Activated CD4-positive, alpha-beta T cell treated with anti-CD3 and anti-CD28 coated beads for 36 hours (primary cell): ENCODE measurements at places on chromosomes 3 and 15. TPM values are rescaled to one million over a fixed set of nuclear protein-coding genes. Genes with fewer than 3 reads are reported as not detected.
A peak's percentile ranks its signal among the peaks of the same experiment; 100 is the strongest.

- no peaks in the 10 kb centered on the region for H3K4me1 ChIP-seq
- H3K36me3 ChIP-seq: peaks cover 38% of the 10 kb centered on the region
- DNase-seq: no peak
- no peak overlapping the region for H3K27ac ChIP-seq
- H3K4me3 ChIP-seq: no peak overlapping the region
Measured at GRCh38 chr15:88880944-88881740, 14.2 kb downstream of the HAPLN3 start.

DNA sequence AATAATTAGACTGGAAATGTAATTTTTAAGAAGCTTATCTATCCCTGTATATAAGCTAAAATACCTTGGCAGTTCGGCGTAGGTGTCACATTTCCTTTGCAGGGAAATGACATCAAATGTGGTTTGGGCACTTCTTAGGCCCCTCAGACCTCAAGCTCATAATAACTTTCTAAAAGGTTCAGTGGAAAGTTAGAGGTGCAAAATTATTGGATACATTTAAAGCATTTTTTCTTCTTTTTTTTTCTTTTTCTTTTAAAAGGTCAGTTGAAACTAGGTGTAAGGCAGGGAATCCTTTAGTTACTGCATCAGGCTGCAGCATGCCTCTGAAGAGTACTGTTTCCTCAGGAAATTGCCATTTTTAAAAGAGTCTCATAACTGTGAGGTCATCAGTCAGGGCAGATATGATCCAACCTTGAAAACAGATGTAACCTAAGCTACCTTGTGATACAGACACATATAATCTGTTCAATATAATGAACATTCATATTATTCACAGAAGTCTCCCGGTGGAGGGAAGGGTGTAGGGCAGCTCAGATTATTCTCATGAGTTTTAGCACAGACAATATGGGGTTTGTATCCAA lies 4.8 kb downstream of the SACM1L start:
- DNase-seq: peak; percentile 61
- H3K4me1 ChIP-seq: peaks cover 71% of the 10 kb centered on the region
- H3K36me3 ChIP-seq: peaks cover 45% of the 10 kb centered on the region
- H3K27ac ChIP-seq: peak overlapping the region; percentile 97
- peaks cover under 1% of the 10 kb centered on the region for H3K27me3 ChIP-seq
- peak overlapping the region; percentile 50 for H3K4me3 ChIP-seq

GRCh38 chr3:184563561-184563925 lies 2.0 kb downstream of the EPHB3 start:
- DNase-seq: peak; percentile 20
- H3K27me3 ChIP-seq: peaks cover 36% of the 10 kb centered on the region
- H3K27ac ChIP-seq: no peak overlapping the region
- peaks cover 10% of the 10 kb centered on the region for H3K4me1 ChIP-seq
- no peaks in the 10 kb centered on the region for H3K36me3 ChIP-seq

DNA sequence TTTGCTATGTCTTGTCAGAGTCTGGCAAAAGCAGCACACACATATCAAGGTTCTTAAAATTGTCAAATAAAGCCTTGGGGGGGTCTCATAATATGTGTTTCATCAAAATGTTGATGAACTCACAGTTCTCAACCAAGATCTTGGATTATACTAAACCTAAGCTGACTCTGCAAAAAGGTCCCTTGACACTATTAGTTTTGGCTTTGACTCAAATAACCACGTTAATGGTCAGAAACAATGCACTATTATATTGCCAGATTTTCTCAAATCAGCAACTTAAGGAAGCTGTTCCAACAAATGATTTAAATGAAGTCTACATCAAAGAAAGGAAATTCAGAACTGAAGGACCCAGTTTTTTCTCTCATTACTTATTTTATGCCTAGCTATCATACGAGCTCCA lies 1063.9 kb downstream of the ROBO1 start:
- H3K4me3 ChIP-seq: no peak overlapping the region
- no peak overlapping the region for H3K27ac ChIP-seq
- no peaks in the 10 kb centered on the region for H3K36me3 ChIP-seq
- H3K27me3 ChIP-seq: no peaks in the 10 kb centered on the region
- DNase-seq: no peak
- no peaks in the 10 kb centered on the region for H3K4me1 ChIP-seq

LMOD3 gene
- total RNA-seq: not detected

DNA sequence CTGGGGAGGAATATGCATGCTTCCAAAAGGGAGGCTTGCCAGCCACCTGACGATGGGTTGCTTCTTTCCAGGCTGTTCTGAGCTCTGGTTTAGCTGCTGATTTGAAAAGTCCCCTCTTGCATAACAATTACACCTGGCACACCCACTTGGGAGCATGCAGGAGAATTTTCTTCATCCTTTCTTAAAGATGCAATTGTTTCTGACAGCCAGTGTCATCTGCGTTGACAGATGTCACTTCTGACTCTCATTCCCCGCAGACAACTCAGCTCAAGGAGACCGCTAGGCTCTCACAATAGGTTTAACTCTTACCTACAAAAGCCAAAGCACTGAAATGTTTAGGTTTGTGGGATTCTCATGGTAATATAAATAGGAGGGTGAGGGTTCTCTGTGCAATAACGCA lies 185.6 kb upstream of the SYNPR start:
- no peaks in the 10 kb centered on the region for H3K4me1 ChIP-seq
- H3K36me3 ChIP-seq: no peaks in the 10 kb centered on the region
- no peak overlapping the region for H3K4me3 ChIP-seq
- DNase-seq: no peak
- H3K27ac ChIP-seq: no peak overlapping the region

JMJD7 gene
- total RNA-seq: 17.1 TPM

PAQR9 gene
- total RNA-seq: not detected

TLR9 gene
- 0.59 TPM for total RNA-seq

GRCh38 chr3:157861076-157861765 lies 245.0 kb downstream of the SHOX2 start:
- H3K36me3 ChIP-seq: no peaks in the 10 kb centered on the region
- H3K27ac ChIP-seq: no peak overlapping the region

DNA sequence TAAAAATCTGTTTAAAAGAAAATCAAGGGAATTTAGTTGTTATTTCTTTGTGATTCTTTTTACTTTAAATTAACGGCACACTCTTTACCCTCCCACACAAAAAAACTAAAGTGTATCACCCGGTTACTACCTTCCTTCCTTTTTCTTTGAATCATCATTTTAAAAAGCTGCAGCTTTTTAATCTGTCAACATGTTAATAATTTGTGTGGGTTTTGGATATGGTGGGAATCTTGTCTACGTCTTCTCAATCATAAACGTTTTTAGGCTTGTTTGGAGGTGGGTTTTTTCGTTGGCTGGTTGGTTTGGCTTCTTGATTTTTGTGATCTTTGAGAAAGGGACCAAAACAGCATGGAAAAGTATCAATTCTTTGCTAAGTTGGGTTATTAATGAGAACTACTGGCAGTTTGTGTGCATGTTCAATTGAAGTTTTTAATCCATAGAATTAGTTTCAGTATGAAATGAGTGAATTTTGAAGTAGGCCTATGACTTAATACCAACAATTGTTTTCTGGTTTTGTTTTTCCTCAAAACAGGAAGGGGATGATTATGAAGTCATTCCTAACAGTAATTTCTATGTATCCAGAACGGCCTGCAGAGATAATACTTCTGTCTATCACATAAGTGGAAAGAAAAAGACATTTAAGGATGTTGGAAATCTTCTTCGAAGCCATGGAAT lies 4.5 kb downstream of the SMC4 start:
- H3K36me3 ChIP-seq: peaks cover 57% of the 10 kb centered on the region
- H3K4me3 ChIP-seq: peak overlapping the region; percentile 91
- peaks cover 25% of the 10 kb centered on the region for H3K4me1 ChIP-seq
- H3K27ac ChIP-seq: peak overlapping the region; percentile 73
- no peak for DNase-seq

MEIS2 gene
- not detected for total RNA-seq

ZDHHC19 gene
- not detected for total RNA-seq

PIGX gene
- total RNA-seq: 37.8 TPM

DNA sequence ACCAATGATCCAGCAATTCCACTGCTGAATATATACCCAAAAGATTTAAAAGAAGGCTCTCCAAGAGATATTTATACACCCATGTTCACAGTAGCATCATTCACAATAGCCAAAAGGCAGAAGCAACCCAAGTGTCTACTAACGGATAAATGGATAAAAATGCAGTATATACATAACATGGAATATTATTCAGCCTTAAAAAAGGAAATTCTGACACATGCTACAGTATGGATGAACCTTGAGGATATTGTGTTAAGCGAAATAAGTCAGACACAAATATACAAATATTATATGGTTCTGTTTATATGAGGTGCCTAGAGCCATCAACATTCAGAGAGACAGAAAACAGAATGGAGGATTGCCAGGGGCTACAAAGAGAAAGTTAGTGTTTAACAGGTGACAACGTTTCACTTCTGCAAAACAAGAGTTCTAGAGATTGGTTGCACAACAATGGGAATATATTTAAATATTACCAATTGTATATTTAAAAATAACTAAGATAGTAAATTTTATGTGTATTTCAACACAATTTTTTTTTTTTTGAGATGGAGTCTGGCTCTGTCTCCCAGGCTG lies 69.4 kb downstream of the STAG1 start:
- H3K4me3 ChIP-seq: no peak overlapping the region
- no peak overlapping the region for H3K27ac ChIP-seq
- peaks cover 7% of the 10 kb centered on the region for H3K4me1 ChIP-seq
- DNase-seq: no peak
- H3K36me3 ChIP-seq: peaks cover 21% of the 10 kb centered on the region
- H3K27me3 ChIP-seq: no peaks in the 10 kb centered on the region

IL5RA gene
- total RNA-seq: 0.28 TPM

DNA sequence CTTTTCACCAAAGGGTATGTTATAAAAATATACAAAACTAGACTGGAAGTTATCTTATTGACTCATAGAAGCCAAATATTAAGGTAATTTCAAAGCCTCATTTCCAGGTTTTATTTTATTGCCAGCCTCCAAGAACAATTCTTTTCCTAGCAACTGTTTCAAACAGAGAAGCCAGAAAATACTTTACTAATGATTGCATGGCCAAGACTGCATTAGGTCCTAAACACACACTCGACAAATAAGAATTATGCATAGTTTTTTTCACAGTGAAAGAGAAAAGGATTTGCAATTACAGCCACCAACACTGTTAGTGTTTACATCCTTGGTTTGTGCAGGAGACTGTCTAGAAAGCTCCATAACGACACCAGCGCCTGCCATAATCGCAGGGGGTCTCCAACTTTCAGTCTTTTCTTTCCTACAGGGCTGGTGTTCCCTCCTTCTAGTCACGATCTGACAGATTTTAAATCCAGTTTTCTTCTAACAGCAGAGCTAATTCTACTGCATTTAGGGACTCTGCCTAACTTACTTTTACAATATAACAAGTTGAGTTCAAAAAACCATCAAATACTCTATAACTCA lies 58.1 kb downstream of the CLASP2 start:
- no peak overlapping the region for H3K27ac ChIP-seq
- H3K4me3 ChIP-seq: no peak overlapping the region
- H3K36me3 ChIP-seq: peaks cover 5% of the 10 kb centered on the region
- H3K27me3 ChIP-seq: no peaks in the 10 kb centered on the region

VPS8 gene
- total RNA-seq: 33.9 TPM

STRIT1 gene
- not detected for total RNA-seq

SRP14 gene
- 157 TPM for total RNA-seq

DNA sequence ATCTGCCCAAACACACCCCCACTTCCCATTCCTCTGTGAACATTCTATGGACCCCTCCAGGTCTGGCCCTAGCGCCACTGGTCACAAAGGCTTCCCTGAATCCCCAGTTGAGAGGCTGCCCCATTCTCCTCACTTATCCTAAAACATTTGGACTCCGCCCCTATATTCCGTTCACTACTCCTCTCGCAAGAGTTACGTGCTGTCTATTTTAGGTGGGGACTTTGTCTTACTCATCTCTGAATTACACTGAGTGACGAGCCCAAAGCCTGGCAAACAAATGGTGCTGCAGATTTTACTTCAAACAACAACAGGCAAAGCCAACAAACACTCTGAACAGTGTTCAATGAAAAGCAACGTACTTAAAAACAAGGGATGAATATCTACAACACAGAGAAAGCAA lies 14.5 kb downstream of the PCSK6 start:
- H3K27ac ChIP-seq: no peak overlapping the region
- no peak for DNase-seq
- H3K4me3 ChIP-seq: no peak overlapping the region
- H3K4me1 ChIP-seq: no peaks in the 10 kb centered on the region
- H3K27me3 ChIP-seq: peaks cover 11% of the 10 kb centered on the region

NLGN1 gene
- not detected for total RNA-seq

DNA sequence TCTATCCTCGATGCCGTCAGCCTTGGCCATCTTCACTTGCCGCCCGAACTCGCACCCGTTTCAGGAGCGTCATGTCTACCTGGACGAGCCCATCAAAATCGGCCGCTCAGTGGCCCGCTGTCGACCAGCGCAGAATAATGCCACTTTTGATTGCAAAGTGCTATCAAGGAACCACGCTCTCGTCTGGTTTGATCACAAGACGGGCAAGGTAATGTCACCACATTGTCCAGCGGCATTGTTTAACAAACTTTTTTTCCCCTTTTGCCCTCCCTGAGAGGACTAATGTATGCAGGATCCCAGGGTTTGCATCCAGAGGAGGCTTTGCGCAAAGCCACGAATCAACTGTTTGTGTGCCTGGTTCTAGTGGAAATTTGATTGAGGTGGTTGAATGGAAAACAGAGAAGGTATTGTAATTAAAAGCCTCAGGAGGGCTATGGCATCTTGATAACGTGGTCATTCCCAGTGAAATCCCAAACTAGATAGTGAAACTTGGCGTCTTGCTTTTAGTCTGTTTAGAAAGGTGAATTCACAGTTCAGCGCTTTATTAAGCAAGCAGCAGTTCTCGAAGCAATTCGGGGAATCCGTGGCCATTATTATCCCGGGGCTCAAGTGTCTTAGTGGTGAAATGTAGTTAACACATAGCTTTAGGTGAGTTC lies 1.7 kb downstream of the SLMAP start:
- H3K27ac ChIP-seq: no peak overlapping the region
- H3K4me3 ChIP-seq: peak overlapping the region; percentile 97
- no peak for DNase-seq
- peaks cover 30% of the 10 kb centered on the region for H3K36me3 ChIP-seq

GRCh38 chr3:157131861-157132260 lies 28.1 kb downstream of the CCNL1 start:
- peak overlapping the region; percentile 69 for H3K27ac ChIP-seq
- H3K4me1 ChIP-seq: peaks cover 69% of the 10 kb centered on the region
- no peak for DNase-seq
- H3K4me3 ChIP-seq: no peak overlapping the region
- no peaks in the 10 kb centered on the region for H3K27me3 ChIP-seq

DNA sequence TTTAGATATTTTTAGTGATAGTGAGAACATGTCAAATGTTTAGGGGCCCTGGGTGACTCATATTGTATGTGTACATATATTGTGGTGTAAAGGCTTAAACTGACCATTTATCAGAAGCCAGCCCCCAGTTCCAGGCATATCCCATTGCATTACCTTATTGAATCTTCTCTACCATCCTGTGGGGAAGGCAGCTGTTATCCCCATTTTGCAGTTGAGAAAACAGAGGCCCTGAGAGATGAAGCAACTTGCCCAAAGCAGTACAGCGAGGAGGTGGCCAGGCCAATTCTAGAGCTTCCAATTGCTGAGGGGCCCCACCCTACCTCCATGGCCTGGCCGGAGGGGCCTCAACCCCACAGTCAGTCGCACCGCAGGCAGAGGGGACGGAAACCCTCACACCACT lies 47.9 kb downstream of the ZNF710 start:
- no peak for DNase-seq
- no peak overlapping the region for H3K27ac ChIP-seq
- H3K27me3 ChIP-seq: no peaks in the 10 kb centered on the region
- peaks cover 20% of the 10 kb centered on the region for H3K4me1 ChIP-seq
- H3K36me3 ChIP-seq: peaks cover 2% of the 10 kb centered on the region

HEXA gene
- 38.8 TPM for total RNA-seq
